ENCODE measurements at places on chromosomes 16 and 17.
A peak's percentile ranks its signal among the peaks of the same experiment; 100 is the strongest.

DNA sequence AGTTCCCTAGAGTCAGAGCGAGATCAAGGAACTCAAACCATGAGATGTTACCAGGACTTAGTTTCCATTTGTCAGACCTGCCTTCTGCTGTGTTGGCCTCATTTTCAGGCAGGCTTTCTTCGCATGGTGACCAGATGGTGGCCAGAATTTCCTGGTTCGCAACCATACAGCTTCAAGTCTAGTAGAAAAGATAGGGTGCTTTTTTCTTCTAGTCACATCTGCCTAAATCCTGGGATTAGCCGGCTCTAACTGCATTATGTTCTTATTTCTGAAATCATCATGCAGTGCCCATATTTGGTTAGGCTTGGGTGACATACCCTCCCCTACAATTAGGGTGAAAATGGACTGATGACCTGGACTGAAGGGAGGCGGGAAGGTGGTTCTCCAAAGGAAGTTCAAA lies 131.5 kb downstream of the SHISA9 start:
- DNase-seq, result no peak

DNA sequence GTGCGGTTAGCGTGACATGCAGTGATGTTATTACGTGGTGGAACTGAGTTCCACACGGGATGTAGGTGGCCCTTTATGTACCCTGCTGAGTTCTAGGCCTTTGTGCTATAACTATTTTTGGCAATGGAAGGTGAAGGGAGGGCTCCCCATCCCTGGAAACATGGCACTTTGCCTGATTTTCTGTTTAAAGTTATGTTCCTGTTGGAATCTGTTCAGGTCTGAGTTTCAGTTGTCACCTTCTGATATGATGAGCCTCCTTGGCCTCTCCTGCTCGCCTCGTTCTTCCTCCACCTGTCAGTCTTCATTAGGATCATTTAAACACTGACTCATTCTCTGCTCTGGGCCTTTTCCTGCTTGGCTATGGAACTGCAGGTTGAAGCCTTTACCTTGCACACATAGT lies 200.6 kb downstream of the FTO start:
- no peak for DNase-seq

DNA sequence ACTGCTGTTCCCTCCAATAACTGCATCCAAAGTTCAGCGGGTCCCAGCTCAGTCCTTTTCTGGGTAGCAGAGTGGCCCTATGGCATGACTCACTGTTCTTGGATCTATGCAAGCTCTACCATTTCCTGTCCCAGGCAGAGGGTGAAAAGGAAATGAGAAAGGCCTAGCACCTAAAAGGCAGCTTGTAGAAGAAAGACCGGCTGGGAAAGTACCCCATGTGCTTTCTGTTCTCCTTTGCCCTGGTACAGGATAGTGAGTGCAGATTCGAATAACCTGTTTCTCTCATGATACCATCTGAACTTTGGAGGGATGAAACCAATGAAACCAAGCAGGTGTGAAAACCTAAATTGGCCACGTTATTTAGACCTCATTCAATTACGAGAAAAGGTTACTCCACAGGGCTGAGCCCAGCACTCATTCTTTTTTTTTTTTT lies 12.7 kb upstream of the HASPIN start:
- no peak for DNase-seq

- DNase-seq, result peak; percentile 70
These were observed at the start of gene TRIM65 for GRCh38 chr17:75896415-75897159. TSS of gene TRIM65 (minus strand) at chr17:75896951. CDS start at chr17:75896937, 14 bp downstream.

DNA sequence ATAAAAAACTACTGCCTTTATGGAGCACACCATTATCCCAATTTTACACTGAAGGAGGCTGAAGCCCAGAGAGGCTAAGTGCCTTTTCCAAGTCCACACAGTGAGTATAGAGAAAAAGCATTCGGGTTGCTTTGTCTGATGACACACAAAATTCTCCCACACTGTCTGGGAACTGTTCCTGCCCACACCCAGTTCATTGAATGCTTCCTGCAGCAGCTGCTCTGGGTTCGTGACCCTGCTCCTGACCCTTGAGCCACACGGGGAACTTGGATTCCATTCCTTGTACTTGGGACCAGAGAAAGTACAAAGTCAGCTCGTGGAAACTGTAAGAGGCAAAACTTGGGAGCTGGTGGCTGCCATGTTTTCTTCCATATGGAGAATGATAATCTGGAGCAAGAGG lies 57.9 kb downstream of the AKAP1 start:
- DNase-seq, result no peak

DNA sequence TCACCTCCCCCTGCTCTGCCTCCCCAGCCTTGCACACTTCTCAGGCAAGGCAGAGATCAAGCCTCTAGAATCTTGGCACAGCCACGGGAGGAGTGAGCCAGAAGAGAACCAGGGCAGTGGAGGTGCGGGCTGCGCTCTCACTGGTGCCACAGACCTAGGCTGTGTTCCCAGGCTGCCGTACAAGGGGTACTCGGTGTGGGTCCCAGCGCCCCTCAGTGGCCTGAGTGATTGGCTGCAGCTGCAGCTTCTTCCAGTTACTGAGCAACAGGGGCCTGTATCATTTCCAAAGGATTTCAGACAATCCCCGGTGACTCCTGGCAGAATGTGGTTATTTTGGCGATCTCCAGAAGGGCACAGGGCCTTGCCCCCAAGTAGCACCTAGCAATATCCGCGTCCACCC lies 1852.1 kb downstream of the TP53TG3F start:
- no peak for DNase-seq

DNA sequence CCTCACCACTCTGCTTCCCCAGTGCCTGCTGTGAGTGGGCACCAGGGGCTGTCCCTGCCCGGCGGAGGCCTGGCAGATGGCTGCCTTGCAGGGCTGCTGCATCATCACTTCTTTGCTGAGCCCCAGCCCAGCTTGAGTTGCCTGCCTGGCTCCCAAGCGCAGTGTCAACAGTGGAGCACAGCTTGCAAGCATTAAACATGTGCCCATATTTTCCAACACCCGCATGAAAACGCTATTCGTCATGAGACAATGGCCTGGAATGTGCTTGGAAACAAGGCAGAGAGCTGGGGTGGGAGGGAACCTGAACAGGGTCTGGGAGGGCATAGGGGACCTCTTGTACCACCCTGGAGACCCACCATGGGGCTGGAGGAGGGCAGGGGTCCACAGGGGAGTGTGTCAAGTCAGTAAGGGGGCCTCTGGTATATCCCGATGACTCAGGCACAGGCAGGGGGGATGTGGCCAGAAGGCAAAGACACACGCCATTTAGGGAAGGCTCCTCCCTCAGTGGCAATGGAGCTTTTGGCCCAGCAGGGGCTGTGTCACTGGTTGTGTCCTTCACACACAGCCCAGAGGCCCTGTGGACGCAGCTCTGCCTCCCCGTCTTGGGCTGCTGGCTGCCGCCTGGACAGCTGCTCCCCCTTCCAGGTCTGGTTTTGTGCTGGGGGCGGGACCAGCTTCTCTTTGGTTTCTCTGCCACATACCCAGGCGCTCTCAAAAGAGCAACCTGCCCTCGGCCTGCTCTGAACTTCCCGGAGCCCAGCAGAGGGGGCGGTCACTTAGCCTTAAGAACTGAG lies 17.4 kb upstream of the MTSS2 start:
- DNase-seq, result peak; percentile 40

- DNase-seq, result no peak
These were observed 25.7 kb downstream of the PHKB start for GRCh38 chr16:47486856-47487255.

DNA sequence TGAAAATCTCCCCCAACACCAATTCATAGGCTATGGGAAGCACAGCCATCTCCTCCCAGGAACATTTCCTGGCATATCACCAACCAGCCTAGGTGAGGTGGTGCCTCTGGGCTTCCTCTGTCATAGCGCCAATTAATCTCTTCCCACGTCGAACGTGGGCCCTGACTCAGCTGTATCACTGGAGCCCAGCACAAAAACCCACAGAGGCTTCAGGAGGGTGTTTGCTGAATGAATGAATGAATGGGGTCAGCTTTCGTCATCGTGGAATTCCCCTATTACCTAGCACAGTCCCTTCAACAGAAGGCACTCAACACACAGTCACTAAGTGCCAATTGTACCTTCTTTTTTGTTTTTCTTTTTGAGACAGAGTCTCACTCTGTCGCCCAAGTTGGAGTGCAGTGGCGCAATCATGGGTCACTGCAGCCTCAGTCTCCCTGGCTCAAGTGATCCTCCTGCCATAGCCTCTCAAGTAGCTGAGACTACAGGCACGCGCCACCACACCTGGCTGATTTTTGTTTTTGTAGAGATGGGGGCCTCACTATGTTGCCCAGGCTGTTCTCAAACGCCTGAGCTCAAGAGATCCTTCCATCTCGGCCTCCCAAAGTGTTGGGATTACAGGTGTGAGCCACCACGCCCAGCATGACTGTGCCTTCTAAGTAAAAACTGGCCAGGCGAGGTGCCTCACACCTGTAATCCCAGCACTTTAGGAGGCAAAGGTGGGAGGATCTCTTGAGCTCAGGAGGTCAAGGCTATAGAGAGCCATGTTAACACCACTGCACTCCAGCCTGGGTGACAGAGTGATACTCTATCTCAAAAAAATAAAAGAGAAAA lies 4.1 kb downstream of the ZNF688 start:
- no peak for DNase-seq

DNA sequence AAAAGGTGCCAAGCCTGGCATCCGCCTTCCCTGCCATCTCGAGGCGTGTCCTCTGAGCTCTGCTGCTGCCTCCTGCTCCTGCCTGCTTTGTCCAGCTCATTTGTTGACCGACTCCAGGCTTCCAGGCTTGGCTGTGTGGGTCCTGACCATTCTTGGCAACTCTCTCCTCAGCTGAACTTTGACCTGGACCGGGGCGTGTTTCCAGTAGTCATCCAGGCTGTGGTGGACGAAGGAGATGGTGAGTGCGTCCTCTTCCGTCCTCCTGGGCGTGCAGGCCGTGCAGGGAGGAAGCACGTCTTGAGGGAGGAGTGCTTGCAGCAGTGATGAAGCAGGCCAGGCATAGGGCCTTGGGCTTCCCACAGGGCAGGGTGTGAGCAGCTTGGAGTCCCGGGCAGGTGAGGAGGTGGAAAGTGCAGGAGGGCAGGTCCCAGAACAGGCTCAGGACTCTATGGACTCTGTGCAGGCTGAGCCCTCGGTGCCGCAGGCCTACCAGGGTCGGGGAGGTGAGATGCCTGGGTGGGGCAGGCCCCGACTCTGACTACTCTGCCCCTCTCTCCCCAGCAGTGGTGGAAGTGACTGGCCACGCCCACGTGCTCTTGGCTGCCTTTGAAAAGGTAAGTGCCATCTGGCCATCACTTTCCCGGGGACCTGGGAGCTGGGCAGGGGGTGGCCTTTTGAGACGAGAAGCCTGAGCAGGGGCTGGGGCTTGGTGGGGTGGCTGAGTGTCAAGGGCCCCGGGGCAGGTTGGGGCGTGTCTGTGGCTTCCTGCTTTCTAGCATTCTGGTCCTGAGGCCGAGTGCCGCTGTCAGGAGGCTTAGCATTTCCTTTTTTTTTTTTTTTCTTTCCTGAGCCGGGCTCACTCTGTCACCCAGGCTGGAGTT lies 28.6 kb upstream of the NUDT16L1 start:
- no peak for DNase-seq

GRCh38 chr17:70329721-70330120 lies 160.4 kb downstream of the KCNJ2 start:
- no peak for DNase-seq

GRCh38 chr17:13947499-13947898 lies 121.8 kb upstream of the COX10 start:
- DNase-seq, result no peak

DNA sequence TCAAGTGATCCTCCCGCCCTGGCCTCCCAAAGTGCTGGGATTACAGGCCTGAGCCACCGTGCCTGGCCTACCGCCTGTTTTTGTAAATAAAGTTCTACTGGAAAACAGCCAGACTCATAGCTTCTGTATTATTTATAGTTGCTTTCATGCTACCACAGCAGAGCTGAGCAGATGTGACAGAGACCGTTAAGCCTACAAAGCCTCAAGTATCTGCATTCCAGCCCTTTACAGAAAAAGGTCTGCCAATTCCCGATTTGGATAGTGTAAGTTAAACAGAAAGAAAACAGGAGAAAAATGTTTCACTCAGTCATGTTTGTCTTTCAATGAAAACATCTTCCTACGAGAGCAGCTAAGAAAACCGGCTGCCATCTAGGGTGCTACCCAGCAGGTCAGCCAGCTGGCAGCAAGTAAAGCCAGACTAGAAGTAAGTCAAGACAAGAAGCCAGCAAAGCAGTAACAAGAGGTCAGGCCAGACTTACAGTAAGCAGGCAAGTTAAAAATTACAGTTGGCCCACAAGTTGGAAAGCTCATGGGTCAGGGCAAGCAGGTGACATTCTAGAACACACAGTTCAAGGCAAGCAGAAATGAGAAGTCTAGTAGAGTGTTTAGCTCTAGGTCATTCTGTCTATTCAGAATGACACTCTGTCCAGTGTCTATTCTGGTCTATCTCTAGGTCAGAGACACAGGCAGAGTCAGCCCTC lies 17.7 kb downstream of the NCBP3 start:
- no peak for DNase-seq

GRCh38 chr17:58763263-58763662 lies 7.6 kb downstream of the PPM1E start:
- no peak for DNase-seq

GRCh38 chr17:46841561-46842379 lies 9.6 kb upstream of the WNT9B start:
- peak; percentile 62 for DNase-seq

DNA sequence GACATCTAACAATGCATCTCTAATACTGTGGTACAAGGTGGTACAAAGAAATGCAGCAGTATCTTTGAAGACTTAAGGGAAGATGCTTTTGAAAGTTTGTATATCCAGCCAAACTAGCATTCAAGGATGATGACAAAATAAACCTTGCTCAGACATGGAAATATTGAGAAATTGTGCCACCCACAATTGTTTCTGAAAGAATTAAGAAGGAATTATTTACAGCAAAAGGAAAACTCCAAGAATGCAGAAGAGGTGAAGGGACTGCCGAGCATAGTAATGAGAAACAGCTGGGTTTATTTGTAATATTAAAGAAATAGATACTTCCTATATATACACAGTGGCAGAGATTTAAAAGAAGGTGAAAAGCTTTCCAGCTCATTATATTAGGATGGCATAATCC lies 29.5 kb downstream of the PMFBP1 start:
- no peak for DNase-seq

- DNase-seq, result no peak
These were observed 11.1 kb upstream of the ATP2C2 start for GRCh38 chr16:84357191-84357651.

GRCh38 chr16:64122177-64122576 lies 999.7 kb downstream of the CDH11 start:
- DNase-seq, result no peak

- no peak for DNase-seq
These were observed 23.5 kb upstream of the FOXK2 start for GRCh38 chr17:82495844-82496528.

- no peak for DNase-seq
These were observed 180.8 kb downstream of the ENGASE start for GRCh38 chr17:79255456-79255855.

DNA sequence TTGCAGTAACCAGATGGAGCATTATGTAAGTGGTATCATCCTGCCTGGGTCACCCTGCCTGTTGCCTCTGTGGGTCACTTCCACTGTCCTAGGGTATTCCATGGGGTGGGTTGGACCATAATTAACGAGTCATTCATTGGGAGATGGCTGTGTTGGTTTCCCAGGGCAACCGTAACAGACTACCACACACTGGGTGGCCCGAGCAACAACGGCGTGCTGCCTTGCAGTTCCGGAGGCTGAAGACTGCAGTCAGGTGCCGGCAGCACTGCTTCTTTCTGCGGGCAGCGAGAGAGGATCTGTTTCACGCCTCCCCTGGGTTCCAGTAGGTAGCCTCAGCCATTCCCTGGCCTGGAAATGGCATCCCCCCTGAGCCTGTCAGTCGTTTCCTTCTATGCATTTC lies 28.9 kb upstream of the CMIP start:
- DNase-seq, result peak; percentile 40

All from neural crest cell (in vitro differentiated cells).